Kidney capillary endothelial cell (primary cell): ENCODE measurements at places on chromosomes 7 and 10.

DNA sequence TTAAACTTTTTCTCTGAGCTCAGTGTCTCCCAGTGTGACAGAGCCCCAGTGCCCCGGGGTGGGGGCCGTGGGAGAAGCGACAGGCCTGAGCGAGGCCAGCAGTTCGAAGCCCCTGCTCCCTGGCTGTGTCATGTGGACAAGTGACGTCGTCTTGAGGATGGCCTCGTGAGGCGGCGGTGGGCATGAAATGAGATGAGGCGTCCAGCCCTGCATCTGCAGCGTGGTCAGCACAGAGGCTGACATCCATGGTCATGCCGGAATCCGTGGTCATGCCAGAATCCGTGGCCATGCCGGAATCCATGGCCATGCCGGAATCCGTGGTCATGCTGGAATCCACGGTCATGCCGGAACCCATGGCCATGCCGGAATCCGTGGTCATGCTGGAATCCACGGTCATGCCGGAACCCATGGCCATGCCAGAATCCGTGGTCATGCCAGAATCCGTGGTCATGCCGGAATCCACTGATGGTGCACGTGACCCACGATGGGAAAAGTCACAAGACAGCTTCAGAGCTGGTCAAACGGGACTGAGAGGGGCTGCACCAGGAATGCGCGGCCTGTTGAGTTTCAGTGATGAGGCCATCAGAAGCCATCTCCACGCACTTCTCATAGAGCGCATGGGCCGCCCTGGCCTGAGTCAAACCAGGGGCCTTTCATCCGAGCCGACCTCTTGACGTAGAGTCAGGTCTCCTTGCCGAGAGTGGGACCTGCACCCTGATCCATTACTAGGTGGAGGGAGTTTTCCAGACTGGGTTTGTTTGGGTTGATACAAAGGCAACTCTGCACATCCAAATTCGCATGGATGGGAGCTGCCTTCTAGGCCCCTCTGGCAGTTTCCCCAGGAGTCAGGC lies 342.5 kb downstream of the PTPRN2 start:
- no peak for DNase-seq

DNA sequence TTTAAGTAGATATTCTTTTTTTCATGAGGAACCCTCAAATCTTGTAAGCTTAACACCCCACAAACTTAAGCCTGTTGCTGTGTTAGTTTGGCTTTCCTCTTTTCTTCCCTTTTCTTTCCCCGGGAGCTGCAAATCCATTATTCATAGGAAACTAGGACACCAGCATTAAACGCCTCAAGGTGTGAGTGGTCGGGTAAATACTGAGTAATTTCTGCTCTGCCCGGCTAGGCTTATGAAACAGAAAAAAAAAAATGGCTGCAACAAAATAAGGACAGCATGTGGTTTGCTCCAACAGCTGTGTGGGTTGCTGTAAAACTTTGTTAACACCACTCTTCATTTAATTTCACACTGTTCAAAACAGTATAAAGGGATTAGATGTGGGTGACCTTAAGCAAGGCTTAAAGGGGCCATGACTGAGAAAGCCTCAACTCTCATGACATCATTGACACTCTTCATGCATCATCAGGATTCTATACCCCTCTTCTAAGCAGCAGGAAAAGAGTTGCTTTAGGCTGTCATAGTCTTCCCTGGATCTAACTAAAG lies 104.1 kb downstream of the AOAH start:
- no peak for DNase-seq

GRCh38 chr7:19062216-19062615 lies 55.2 kb downstream of the TWIST1 start:
- no peak for DNase-seq

DNA sequence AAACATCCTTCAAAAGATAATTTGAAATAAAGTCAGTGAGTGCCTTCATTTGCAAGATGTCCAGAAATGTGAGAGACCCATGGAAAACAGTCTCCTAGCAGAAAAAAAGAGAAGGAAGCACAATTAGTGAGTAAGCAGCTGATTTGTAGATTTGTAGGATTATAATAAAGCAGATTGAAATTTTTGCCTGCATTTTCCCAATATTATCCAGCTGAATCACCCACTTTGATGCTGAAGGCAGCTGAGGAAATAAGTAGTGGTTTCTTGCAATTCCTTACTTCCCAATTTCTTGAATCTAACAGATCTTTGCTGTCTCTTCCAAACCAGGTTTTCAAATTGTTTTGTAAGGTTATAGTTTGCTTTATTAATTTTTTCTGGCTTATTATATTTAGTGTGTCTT lies 181.4 kb downstream of the GNAT3 start:
- no peak for DNase-seq

DNA sequence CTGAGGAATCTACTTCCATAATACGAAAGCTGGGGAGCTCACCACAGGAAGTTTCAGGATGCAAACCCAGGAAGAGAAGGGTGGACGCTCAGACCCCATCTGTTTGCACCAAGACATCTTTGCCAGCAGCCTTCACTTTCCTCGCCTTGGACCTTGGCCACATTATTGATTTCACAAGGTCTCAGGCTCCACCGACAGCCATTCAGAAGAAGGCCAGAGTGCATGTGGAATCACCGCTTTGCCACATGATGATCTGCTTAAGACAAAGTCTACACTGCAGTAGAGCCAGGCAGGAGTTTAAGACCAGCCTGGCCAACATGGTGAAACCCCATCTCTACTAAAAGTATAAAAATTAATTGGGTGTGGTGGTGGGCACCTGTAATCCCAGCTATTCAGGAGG lies 60.0 kb downstream of the LYZL1 start:
- no peak for DNase-seq

GRCh38 chr7:54705436-54705835 lies 53.6 kb downstream of the SEC61G start:
- DNase-seq, result peak; percentile 33

- DNase-seq, result no peak
These were observed 465.4 kb downstream of the ETV1 start for GRCh38 chr7:13524076-13524475.

DNA sequence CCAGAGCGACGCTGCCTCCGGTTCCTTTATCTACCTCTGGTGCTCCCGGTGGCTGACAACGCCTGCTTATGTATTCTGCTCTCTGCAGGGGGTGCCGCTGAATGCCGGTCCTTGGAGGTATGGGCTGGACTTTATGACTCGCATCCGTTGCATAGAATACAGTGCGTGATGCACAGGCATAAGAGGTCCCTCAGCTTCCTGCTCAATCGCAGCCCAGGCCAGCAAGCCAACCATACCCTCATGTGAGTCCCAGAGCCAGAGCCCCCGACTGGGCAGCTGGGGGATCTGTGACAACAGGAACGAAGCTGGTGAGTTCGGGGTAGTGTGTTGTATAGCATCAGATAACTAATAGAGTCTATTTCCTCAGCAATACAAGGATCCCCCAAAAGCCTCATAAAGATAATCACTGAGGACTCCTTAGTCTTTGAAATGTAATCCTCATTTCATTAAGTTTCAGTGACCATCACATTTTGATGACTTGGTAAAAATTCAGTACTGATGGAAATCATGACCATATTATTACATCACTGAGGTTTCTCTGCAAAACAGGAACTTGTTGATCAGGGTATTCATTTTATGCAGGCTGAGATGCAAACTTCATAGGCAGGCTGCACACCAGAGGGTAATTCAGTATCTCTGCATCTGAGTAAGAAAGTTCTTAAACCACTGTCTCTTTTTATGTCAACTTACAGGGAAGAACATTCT lies 607.8 kb downstream of the PTPRN2 start:
- no peak for DNase-seq

DNA sequence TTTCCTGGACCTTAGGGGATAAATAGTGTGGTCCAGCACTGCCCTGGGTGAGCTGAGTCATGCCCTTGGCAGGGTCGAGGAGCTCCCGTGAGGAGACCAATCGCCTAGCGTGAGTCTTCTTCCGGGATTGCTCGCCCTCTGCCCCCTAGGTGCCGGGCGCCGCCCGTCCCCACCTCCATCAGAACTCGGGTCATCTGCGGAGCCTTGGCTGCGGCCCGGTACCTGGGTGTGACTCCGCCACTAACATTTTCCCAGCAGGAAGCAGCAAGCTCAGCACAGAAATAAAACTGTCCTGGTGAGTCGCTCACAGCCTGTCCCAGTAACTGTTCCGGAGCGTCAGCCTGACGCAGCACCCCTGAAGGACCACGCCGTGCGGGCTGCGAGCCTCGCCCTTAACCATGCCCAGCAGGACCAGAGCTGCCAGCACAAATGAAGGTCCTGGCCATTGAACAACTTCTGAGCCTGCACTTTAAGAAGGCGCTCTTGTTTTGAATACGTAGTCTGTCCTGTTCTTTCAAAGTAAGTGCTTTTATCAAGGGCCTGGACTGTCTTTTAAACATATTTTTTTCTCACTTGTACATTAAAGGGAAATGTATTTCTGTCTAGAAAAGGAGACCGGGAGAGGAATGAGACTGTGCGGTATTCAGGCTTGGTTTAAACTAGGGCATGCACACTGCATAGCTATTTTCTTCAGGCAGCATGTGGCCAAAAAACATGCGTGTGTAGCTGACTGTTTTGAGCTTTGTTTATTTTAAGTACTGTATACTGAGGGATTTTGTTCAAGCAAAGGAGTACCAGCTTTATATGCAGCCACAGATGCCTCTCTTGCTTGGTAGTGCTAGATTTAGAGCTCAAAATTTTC lies 136.7 kb downstream of the HECW1 start:
- no peak for DNase-seq

- no peak for DNase-seq
These were observed 181.3 kb downstream of the SNX10 start for GRCh38 chr7:26472971-26473370.

- no peak for DNase-seq
These were observed 4.5 kb upstream of the GATA3 start for GRCh38 chr10:8049865-8050555.

DNA sequence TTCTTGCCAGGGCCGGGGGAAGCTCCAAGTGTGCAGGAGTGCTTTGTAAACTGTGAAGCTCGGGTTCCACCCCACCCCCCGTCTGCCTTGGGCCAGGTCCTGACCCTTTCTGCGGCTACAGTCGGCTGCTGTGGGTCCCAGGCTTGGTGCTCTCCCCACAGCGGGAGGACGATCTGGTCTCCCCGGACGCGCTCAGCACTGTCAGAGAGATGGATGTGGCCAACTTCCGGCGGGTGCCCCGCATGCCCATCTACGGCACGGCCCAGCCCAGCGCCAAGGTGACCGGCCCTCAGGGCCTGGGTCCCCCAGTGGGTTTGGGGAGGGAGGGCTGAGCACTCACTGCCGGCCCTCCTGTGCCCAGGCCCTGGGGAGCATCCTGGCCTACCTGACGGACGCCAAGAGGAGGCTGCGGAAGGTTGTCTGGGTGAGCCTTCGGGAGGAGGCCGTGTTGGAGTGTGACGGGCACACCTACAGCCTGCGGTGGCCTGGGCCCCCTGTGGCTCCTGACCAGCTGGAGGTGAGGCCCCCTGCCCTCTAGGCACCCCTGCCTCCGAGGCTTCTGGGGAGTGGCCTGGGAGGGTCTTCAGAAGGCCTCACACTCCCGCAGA lies 60.3 kb downstream of the PALD1 start:
- no peak for DNase-seq

- DNase-seq, result peak; percentile 44
These were observed 45.6 kb upstream of the SUN1 start for GRCh38 chr7:786472-787255.

- DNase-seq, result peak; percentile 19
These were observed 233.7 kb downstream of the PTPRN2 start for GRCh38 chr7:158353606-158354570.

DNA sequence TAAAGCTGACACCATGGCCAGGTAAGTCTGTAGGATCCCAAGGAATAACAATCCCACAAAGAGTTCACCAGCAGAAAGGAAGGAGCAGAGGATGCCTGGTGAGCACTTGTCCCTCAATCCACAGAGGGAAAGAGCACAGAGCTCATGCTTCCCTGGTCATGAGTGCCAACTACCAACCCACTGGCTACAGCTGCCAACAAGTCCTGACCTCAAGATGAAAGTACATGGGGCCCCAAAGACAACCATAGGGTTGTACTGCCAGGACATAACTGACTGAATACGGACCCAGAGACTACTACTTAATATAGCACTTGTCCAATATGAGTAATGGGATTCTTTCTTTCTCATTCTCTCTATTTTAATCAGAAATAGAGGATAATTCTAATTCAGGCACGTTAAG lies 83.3 kb downstream of the JCAD start:
- no peak for DNase-seq

- no peak for DNase-seq
These were observed 149.6 kb downstream of the BICC1 start for GRCh38 chr10:58662314-58662713.

DNA sequence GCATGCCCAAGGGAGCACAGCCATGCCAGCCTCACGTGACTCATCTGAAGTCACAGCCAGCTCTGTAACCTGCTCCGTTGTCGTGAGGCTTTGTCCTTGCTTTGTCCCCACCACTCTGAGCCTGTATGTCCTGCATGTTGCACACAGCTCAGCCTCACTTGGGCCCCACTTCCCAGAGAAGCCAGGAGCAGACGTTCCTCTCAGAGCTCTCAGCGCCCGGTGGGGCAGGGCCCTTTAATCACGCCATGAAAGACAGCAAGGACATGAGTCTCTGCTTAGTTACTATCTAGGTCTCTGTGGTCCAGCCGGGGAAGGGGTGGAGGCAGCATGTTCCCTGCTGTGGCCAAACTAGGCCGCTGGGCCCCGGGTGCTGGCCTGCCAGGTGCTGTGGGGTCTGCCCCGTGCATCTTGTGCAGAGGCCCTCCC lies 127.4 kb upstream of the FAM20C start:
- no peak for DNase-seq

DNA sequence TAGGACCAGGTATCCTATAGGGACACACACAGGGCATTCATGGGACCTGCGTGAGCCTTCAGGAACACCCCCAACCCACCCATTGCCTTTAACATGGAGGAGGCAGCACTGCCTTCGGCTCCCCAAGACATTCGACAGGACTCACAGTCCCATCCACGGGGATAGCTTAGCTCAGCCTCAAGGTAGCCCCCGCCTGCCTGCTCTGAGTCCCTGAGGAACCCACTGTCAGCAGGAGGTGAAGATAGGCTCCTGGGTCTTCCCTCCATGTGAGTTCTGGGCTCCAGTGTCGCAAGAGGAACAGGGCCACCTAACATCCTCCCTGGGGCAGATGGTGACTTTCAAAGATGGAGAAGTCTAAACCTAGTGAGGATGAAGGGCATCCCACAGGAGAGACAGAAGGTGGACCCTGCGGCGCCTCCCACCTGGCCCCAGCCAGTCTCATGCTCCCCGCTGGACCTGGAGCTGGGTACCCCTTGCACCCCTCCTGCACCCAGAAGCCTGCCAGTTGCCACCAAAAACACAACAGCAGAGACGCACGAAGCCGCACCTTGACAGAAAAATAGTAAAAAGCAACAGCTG lies 4.9 kb upstream of the ADIRF start:
- no peak for DNase-seq
